HepG2 (cell line): ENCODE measurements at places on chromosomes 3 and 15.

DNA sequence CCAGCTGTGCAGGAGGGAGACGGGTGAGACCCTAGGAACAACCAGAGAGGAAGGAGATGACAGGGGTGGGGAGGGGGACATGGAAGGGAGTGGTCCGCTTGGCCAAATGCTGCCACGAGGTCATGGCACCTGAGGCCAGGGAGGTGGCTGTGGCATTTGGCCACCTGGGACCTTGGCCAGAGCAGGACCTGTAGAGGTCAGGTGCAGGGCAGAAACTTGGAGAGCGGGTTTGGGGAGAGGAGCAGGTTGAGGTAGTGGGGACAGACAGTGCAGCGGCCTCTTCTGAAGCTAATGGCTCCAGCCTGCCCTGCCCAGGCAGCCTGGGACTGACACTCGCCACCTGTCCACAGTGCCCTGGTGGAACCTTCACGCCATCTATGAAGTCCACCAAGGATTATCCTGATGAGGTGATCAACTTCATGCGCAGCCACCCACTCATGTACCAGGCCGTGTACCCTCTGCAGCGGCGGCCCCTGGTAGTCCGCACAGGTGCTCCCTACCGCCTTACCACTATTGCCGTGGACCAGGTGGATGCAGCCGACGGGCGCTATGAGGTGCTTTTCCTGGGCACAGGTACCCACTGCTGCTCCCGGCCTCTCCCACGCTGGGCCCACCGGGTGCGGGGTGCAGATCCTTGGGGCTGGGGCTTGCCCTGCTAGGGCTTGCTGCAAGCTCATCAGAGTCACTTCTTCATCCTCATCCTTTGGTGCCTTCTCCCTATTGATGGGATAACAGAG is 7.0 kb upstream of the GNAT1 start:
- no peak for DNase-seq

- DNase-seq, result no peak
Observed at GRCh38 chr3:112811131-112811884, 35.4 kb downstream of the CD200R1L start.

- no peak for DNase-seq
Observed at GRCh38 chr3:130661140-130661891, 85.3 kb downstream of the PIK3R4 start.

DNA sequence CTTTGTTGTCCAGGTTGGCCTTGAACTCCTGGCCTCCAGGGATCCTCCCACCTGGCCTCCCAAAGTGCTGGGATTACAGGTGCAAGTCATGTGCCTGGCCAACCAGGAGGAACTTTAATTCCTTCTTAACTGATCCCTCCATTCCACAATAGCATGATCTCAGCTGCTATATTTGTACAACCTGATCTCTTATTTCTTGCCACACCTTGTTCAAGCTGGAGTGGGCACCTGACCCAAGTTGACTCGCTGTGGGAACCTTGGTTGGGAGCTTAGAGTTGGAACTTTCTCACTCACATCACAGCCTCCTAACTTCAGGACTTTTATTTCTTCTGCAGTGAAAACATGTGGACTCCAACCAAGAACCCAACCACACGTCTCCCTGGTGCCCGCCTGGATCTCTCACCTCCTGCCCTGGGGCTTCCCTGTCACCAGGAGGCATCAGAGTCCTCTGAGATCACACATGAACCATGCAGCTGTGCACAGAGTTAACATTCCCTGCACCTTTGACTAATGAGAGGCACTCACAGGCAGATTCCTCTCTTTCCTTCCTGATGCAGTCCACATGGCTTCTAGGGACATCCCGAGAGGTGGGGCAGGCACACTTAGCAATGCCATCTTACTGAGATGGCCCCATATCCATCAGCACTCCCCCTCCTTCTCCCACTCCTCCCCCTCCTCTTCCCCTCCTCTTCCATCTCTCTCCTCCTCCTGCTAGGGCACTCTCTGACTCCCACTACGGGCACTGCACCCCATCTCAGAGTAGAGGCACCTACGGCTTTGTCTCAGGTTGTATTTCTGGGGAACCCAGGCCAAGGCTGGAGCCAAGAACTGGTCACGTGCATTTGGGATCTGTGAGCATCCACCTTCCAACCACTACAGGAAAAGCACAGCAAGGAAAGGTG is 9.7 kb upstream of the CYFIP1 start:
- no peak for DNase-seq

GRCh38 chr3:65902304-65902793 is 136.4 kb downstream of the MAGI1 start:
- DNase-seq, result no peak

DNA sequence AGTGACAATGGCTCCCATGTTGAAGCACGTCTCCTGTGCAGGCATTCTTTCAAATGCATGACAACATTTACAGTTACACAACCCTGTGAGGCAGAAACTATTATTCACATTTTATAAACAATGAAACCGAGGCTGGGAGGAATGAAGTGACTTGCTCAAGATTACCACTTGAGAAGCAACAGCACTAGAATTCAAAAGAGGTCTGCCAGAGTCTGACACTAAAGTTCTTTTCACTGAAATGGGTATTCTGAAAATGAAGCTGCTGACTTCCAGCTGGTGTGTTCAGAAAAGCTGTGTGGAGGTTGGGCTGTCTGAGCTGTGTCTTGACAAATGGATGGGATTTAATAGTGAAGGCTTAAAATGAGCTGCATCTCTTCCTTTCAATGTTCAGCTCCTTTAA is 104.4 kb downstream of the THSD4 start:
- no peak for DNase-seq

- DNase-seq, result no peak
Observed at GRCh38 chr3:98730338-98730737, 32.8 kb upstream of the ST3GAL6 start.

- DNase-seq, result no peak
Observed at GRCh38 chr3:163196815-163197374, 1700.3 kb downstream of the OTOL1 start.

GRCh38 chr3:170178651-170179050 is 2.9 kb downstream of the PHC3 start:
- no peak for DNase-seq

GRCh38 chr3:11661827-11662226 is 18.1 kb upstream of the VGLL4 start:
- no peak for DNase-seq

GRCh38 chr15:40471105-40471807 is 472 bp downstream of the CHST14 start:
- no peak for DNase-seq

GRCh38 chr3:109927726-109928125 is 590.4 kb upstream of the DPPA4 start:
- DNase-seq, result no peak

- DNase-seq, result peak; percentile 22
Observed at GRCh38 chr3:125431912-125432790, 57.0 kb upstream of the ZNF148 start.

- no peak for DNase-seq
Observed at GRCh38 chr3:58025406-58025805, 17.2 kb downstream of the FLNB start.

DNA sequence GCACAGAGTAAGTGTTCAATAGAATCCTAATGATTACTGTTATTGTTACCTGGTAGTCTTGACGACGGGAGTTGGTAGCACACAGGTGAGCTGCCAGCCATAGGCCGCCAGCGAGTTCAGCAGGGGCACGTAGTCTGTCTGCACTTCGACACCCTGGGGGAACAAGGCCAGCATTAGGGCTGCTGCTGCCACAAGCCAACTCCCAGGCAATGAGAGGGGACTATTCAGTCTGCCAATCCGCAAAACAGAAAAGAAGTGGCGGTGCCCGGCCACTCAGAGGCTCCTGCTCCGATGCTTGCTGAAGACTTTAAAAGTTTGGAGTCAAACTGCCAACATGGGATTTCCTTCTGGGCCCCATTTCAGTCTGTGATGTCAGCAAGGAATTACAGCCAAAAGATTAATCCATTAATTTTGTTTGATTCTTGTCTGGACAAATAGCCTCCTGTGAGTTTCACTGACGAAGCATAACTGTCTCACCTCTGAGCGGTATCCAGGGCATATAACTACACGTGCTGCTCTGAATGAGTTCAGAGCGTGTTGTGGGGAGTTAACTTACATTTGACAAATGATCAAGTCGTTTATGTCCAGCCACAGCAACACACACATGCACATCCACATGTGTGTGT is 61.8 kb downstream of the OXNAD1 start:
- no peak for DNase-seq

GRCh38 chr15:57922776-57923175 is 142.7 kb downstream of the ALDH1A2 start:
- DNase-seq, result no peak

- DNase-seq, result no peak
Observed at GRCh38 chr15:99729920-99730319, 3.3 kb downstream of the LYSMD4 start.

GRCh38 chr3:193237030-193237429 is 4.0 kb upstream of the PLAAT1 start:
- DNase-seq, result no peak

DNA sequence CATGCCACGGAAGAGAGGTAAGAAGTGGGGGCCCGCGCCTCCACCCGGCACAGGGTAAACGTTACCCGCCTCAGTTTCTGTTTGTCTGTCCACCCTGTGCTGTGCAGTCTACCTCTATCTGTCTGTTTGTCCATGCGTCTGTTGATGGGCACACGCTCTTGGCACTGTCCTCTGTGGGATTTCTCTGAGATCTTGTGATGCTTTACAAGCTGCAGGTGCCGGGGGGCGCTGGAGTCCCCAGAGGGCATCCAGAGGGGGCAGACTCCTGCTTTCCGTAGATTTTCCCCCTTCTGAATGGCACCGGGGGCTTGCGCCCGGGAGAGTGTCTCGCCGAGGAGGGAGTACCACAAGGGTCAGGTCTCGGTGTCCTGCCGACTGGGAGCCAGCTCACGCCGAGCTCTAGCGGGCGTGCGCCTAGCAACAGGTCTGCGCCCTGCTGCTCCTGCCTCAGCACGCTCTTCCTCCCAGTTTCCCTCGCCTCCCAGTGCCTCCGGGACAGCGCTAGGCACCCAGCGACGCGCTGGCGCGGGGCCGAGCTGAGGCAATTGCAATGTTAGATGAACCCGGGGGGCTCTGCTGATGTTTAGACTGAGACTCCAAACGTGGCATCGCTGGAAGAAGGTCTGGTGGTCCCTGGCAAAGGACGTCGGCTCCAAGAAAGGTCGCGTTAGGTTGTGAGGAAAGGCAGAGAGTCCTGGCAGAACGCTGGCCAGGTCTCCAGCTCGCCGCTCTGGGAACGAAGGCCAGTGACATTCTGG is 667 bp downstream of the CEMIP start:
- DNase-seq, result peak; percentile 25

DNA sequence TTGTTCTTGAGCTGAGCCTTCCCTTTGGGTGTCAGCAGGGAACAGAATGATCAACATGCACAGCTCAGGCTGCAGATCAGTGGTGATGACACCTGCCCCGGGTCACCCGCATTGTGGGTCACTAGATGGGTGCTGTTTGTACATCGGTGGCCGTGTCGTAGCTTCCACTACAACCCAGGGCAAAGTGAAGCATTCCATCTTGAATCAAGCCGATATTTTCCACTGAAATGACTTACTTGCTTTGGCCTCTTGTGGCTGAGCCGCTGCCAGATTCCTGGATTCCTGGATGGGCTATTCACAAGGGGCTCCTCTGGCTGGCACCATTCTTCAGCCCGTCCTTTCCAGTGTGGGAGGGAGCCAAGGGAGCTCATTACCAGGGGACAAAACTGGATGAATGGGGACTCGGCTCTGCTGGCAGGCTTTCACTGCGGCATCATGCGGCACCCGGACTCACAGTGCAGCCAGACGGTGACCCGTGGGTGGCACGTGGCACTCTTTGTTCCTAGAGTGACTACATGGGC is 65.6 kb downstream of the SLCO3A1 start:
- no peak for DNase-seq

- no peak for DNase-seq
Observed at GRCh38 chr15:35054380-35054779, 30.7 kb downstream of the NANOGP8 start.

- no peak for DNase-seq
Observed at GRCh38 chr3:187735383-187735782, 9.9 kb downstream of the BCL6 start.

DNA sequence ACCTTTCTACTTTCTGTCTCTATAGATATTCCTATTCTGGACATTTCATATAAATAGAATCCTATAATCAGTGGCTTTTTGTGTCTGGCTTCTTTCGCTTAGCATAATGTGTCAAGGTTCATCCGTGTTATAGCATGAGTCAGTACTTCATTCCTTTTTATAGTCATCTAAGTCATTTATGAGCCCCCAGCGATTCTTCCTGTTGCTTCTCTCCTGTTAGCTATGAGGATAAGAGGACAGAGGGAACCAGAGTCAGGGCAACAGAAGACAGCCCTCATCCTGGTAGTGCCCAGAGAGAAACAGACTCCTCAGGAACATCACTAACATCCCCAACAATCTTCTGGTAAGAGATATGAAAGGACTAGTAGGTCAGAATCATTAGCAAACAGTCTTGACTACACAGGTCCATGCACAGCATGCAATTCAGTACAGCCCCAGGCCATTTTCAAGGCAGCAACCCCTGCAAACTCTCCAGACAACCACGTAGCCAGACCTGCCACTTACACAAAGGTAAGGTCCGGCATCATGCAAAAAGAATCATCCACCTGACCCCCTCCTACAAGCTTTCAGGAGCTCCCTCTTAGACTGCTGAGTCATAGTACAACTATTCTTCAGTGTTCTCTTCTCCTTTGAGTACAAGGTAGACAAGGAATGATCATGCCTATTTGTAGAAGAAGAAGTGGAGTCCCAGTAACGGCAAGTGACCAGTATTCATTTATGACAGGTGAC is 91.5 kb downstream of the MYLK start:
- no peak for DNase-seq

DNA sequence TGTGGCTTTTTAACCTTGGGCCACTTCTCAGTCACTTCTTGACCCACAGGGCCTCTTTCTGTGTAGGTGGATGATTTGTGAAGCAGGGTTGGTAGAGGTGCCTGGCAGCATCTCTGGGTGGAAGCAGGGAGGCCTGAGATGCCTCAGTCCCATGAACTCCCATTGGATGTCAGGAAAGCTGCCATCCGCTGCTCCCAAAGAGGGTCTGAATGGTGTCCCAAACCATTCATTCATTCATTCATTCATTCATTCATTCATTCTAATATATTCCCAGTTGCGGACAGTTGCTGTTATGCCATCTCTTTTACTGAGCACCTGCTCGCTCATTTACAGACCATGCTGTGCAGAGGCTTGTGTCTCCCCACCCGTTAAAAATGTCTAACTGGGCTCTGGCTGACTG is 98.7 kb downstream of the CHDH start:
- no peak for DNase-seq

GRCh38 chr3:33146791-33147445 is 33.1 kb downstream of the CRTAP start:
- no peak for DNase-seq

GRCh38 chr3:127454051-127454450 is 136.5 kb downstream of the TPRA1 start:
- no peak for DNase-seq

GRCh38 chr15:31815411-31816155 is 214.7 kb upstream of the CHRNA7 start:
- DNase-seq, result no peak
